ENCODE measurements at places on chromosomes 1 and 21.

GRCh38 chr1:32773018-32773763 is 44.0 kb downstream of the YARS1 start:
- peak; percentile 77 for DNase-seq

- DNase-seq, result no peak
Observed at GRCh38 chr1:156581661-156582387, 2.3 kb downstream of the TTC24 start.

DNA sequence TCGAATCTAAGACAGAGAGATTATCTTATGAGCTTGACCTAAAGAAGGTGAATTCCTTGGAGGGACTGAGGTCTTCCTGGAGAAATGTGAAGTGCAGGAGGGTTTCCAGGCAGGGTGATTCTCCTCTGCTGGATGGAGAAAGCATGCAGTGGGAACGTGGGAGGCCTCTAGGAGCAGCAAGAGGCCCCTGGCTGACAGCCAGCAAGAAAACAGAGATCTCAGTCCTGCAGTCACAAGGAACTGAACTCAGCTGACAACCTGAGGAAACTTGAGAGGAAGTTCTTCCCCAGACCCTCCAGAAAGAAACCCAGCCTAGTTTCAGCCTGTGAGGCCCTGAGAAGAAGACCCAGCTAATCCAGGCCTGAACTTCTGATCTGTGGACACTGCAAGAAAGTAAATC is 345.9 kb downstream of the FAM72C start:
- DNase-seq, result no peak

- no peak for DNase-seq
Observed at GRCh38 chr1:76769911-76770310, 97.4 kb upstream of the ST6GALNAC5 start.

GRCh38 chr1:53678507-53678906 is 60.5 kb downstream of the GLIS1 start:
- peak; percentile 82 for DNase-seq

DNA sequence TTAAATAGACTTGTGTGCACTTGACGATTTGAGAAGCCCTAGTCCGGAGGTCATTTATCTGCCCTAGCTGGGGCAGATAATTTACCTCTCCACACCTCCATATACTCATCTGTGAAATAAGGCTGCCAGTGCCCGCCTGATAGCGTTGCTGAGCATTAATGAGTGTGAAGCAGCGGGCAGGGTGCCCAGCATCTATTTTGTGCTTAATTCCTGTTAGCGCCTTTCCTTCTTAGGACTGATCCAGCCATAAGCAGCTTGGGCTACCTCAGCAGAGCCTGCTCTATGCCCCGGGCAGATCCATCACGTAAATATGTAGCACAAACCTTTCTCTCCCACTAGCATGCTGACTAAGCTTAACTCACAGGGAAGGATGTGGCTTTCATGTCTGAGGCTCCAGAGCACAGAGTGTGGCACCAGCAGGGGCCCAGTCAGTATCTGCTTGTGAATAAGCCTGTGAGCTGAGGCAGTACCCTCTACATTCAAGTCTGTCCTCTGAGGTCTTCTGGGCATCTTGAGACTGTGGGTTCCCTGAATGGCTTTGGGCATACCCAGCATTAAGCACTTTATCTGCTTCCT is 21.5 kb upstream of the RNF187 start:
- no peak for DNase-seq

GRCh38 chr1:35316264-35316663 is 47.8 kb downstream of the ZMYM4 start:
- DNase-seq, result no peak

DNA sequence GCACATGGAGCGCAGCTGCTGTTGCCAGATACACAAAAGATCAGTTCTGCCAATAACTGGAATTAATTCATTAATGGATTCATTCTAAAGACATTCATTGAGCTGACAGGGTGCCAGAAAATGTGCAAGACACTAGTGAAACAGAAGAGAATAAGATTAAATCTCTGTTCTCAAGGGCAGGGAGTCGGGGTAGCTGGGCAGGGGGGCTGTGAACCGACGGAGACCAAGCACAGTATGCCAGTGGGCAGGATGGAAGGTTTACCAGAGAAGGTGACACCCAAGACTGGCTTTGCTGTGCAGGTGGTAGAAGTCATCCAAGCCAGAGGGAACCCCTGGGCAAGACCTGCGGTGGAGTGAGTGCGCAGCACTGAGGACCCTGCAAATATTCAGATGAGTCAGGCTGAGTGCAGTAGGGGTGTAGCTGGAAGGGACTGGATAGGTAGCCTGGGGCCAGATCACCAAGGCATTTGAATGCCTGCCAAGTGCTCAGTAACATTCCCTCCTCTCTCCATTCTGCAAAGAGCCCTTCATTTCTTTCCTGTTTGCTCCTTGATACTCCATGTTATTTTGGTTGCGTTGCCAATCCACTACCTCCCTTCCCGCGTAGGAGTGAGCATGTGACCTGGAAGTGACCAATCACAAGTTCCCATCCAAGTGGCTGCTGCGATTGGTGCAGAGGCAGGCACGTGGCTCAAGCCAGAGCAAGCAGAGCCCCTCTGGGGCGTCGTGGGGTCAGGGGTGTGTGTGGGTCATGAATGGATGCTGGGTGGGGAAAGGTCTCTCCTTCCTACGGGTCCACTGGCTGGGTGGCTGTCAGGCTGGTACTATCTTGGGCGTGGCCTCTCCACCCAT is 413.1 kb downstream of the PTPRU start:
- no peak for DNase-seq

GRCh38 chr1:173395762-173396161 is 81.4 kb upstream of the PRDX6 start:
- no peak for DNase-seq

DNA sequence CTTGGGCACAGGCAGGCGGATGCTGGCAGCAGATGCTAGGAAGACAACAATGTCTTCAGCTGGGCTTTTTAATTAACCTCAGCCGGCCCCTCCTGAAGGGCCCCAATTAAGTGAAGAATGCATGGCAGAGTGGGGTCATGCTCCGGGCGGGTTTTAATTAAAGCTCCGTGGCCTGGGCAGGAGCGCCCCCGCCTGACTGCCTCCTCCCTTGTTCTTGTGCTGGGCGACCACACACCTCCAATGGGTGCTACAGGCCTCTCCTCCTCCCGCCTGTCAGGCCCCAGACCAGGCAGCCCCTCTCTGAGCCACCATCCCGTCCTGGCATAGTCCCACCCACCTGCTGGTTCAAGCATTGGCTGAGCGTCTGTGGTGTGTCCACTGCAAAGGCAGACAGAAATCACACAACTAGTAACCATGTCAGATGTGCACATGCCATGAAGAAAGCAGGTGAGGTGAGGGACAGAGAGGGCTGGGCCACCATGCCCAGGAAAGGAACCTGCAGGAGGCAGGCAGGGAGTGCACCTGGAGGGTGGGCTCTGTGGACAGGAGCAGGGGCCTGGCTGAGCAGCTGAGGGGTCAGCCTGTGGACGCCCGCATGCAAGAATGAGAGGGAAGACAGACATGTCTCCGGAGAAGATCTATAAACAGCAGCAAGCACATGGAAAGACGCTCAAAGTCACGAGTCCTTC is 8.5 kb upstream of the ARF1 start:
- no peak for DNase-seq

- DNase-seq, result no peak
Observed at GRCh38 chr1:20291645-20292084, 990 bp downstream of the VWA5B1 start.

DNA sequence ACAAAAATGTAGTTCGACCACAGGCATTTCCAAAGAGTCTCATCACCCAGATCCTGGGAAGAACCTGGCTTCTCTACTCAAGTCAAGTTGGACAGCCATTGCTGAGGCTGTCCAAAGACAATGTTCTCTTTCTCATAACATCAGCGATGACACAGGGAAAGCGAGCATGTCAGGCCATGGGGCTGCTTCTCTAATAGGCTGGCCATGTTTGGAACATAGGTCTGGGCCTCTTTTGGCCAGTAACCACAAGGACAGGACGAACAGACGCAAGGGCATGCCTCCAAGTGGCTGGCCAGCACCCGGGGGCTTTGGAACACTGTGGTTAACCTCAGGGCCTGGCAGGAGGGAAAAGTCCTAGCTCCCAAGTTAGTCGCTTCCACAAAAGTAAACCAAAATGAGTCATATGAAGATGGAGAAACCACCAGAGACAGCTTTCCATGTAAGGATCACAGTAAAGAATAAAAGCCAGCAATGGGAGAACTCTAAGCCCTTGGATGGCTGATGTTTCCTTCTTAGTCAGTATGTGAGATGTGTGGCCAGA is 80.6 kb upstream of the SLC44A3 start:
- no peak for DNase-seq

DNA sequence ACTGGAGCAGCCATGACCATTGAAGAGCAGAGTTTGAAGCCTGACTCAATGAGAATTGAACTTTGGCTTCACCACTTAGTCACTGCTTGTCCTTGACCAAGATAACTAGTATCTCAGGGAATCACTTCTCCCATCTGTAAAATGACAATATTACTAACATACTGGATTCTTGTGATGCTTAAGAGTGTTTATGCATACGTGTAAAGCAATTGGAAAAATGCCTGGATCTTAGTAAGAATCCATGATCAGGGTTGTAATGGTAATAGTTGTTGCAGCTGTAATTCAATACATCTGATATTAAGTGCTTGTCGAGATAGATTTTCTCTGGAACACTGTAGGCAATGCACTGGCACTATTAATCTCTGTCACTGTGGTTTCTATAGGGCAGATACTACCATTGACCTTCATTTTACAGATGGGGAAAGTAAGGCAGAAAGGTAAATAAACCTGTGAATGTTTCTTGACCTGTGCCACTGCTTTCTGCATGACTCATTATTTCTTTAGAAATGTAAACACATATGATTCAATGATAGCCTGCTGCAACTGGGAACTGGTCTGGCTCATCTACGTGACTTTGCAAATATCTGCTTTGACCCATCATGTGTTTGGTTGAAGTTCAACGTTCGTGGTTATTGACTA is 662.5 kb downstream of the PLA2G4A start:
- DNase-seq, result no peak

DNA sequence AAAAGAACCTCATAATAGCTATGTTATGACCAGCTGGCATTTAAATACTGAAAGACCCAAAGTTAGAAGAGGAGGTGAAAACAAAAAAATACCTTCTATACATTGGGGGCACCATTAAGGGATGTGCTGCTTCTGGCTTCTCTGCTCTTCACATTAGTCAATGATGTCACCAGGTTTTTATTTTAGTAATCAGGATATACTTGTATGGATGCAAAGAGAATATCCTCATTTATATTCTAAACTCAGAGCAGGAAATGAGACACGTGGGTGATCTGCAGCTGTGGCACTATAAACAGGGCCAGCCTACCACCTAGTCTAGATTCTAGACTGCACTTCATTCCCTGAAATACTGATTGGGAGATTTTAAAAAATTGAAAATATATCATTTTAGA is 51.2 kb downstream of the WLS start:
- DNase-seq, result no peak

DNA sequence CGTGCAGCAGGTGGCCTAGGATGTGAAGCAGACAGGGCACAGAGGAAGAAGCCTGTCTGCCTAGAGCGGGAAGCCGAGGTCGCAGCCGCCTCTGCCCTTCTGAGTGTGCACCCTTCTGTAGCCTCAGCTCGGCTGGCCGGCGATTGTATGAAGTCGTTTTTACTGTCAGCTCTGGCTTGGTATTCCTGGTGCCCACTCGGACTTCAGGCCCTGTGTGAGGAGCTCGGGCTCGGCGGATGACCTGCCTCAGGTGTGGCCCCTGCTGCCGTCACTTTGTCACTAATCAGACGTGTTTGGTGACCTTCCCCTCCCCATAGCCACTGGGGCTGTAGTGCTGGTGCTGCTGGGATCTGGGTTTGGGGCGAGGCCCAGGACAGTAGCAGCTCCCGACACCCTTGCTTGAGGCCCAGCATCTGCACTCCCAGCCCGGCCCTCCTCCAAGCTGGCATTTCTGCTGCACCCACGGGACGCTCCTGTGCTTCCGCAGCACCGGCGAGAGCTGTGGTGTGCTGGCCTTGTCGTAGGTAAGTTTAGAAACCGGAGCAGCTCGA is 18.1 kb downstream of the SLX9 start:
- DNase-seq, result no peak

- no peak for DNase-seq
Observed at GRCh38 chr1:40391688-40392145, 18.2 kb downstream of the SMAP2 start.

DNA sequence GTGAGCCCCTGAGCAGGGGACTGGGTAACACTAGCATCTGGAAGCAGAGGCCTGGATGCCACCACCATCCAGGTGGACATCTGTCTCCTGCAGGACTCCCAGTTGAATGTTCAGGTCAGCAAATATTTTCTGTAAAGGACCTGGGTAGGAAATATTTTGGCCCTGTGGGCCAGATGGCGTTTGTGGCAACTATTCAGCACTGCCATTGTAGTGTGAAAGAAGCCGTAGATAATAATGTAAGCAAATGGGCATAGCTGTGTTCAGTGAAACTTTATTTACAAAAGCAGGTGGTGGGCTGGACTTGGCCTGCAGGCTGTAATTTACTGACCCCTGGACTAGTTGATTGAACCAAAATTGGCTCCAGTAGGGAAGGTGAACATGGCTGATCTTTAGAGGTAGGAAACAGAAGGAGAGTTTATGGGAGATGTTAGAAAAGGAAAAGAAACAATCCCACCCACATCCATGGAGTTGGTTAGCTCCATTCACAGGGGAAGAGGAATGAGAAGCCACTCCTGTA is 20.0 kb upstream of the CD101 start:
- peak; percentile 12 for DNase-seq

DNA sequence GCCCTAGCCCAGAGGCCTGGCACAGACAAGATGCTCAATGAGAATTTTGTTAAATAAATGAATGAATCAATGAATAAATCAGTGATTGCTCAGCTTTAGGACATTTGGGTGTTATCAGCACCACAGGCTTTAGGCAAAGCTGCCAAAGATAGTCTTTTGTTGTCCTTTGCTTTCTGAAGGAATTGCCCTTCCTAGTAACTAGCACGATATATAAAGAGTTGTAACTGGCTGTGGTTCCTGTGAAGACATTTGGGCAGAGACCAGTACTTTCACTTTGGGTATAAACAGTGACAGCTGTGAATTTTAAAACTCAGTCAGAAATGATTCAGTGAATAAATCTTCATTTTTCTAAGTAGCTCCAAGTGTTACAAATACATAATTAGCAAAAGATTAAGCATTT is 13.3 kb downstream of the RNU5D-1 start:
- no peak for DNase-seq

DNA sequence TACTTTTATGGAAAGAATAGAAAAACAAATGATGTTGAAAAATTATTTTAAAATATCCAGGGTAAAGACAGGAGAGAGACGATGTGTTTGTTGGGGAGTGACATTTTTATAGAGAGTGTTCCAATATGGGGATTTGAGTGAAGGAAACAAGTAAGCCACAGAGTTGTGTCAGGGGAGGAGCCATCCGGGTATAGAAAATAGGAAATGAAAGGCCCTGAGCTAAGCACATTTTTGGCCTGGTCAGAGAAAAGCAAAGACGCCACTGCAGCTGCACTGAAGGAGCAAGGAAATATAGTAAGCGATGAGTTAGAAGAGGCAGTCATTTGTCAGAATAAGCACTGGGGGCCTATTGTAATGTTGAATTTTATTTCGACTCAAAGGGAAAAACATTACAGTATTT is 107.3 kb upstream of the ADGRL4 start:
- no peak for DNase-seq
